Psoas muscle (tissue), 8 donors: ENCODE measurements at places on chromosomes 12 and 14. TPM values are rescaled to one million over a fixed set of nuclear protein-coding genes. Genes with fewer than 3 reads are reported as not detected.

Gene DLGAP5
- total RNA-seq = 0.29 TPM

DNA sequence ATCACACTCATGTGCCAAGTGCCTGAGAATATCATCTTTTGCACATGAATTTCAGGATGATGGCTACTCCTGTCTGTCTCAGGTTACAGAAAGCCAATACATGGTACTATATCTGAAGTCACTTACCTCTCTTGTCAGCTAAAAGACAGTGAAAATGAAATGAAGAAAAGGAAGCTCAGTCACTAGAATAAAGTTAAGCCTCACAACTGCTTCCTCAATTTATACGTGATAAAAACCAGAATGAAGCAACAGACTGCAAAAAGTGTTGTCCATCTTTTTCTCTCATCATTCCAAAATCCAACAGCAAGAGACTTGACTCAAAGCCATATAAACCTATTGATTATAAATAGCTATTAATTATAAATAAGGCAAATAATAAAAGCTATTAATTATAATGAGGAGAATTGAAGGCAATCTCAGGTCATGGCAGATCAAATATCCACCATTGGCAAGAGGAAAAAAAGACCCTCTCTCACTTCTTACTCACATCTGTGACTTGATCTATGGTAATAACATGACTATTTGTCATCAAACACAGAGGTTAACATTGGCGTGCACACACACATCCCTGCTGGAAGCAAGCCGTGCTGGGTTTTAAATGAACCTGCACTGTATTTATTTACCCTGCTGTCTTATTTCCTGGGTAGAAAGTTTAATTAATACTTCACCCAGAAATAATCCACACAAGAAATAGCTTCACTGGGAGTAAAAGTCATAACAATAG is 10.0 kb downstream of the NIN start:
- no peak for DNase-seq
- H3K27ac ChIP-seq = no peak overlapping the region
- no peaks in the 10 kb centered on the region for H3K36me3 ChIP-seq
- H3K27me3 ChIP-seq = no peaks in the 10 kb centered on the region
- no peak overlapping the region for H3K4me3 ChIP-seq

DNA sequence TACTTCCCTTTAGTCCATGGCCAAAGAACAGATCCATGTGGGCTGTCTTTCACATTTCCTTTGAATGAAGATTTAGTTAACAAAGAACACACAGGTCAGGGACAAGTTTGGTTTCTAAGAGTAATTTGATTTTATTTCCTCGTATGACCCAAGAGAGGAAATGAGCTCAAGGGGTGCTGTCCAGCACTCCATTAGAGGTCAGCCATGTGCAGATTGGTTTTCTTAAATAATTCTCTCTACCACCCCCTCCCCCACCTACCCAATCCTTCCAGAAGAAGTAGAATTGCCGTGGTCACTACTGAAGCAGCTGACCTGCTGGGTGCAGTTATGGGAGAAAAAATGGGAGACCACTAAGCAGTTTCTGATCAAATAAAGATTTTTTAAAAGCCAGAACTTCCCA is 13.9 kb upstream of the OAS1 start:
- H3K4me1 ChIP-seq = no peaks in the 10 kb centered on the region
- DNase-seq = no peak
- H3K27me3 ChIP-seq = no peaks in the 10 kb centered on the region
- H3K4me3 ChIP-seq = no peak overlapping the region

DNA sequence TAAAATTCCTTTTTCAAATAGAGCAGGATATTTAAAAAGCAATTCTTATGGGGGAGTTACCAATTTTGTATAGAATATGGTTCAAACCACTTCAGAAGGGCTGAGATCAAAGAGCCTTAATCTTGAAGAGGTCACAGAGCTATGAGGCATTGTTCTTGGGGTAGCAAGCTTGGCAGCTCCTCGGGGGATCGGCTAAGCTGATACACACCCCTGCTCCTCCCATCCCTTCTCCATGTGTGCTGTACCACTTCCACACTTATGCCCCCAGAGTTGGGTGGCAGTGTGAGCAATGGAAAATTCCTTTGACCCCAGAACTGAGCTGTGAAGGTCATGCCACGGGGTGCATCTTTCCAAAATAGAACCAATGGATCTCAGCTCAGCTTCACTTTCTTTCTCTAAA is 15.0 kb upstream of the TMEM30B start:
- no peaks in the 10 kb centered on the region for H3K27me3 ChIP-seq
- DNase-seq = no peak
- no peak overlapping the region for H3K27ac ChIP-seq
- H3K36me3 ChIP-seq = no peaks in the 10 kb centered on the region
- no peak overlapping the region for H3K4me3 ChIP-seq
- H3K4me1 ChIP-seq = peaks cover 15% of the 10 kb centered on the region

Gene ADAMTS20
- not detected for total RNA-seq

- H3K27ac ChIP-seq = no peak overlapping the region
- no peak for DNase-seq
- H3K4me1 ChIP-seq = no peaks in the 10 kb centered on the region
- no peak overlapping the region for H3K4me3 ChIP-seq
- no peaks in the 10 kb centered on the region for H3K36me3 ChIP-seq
- no peaks in the 10 kb centered on the region for H3K27me3 ChIP-seq
These were observed 292.4 kb downstream of the SYT1 start for GRCh38 chr12:79156846-79157463.

DNA sequence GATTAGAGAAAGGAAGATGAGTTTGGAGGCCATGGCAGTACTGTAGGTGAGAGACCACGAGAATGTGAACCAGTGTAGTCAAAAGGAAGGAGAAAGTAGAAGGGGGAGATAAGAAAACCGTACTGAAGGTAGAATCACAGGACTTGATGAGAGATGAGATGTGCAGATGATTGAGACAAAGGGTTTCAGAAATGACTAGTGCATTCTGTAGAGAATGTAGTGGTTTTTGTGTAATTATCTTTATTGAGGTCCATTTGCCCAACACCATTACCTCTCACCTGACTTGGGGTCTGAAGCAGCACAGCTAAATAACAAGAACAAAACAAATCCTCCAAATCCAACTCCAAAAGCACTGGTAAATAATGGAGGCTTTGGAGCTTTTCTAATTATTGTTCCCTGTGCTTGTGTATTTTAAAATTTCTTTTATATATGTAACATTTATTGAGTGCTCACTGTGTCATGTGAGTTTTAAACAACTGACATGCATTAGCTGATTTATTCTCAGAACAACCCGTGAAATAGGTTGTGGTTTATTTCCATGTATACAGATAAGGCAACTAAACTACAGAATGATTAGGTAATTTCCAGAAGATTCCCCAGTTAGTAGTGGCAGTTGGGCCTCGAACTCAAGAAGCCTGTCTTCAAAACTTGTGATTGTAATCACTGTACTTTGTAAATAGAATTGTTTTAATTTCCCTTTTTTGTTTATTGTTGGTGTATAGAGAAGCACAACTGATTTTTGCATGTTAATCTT is 390.0 kb downstream of the AEBP2 start:
- no peaks in the 10 kb centered on the region for H3K27me3 ChIP-seq
- H3K4me3 ChIP-seq = no peak overlapping the region
- DNase-seq = no peak
- H3K4me1 ChIP-seq = no peaks in the 10 kb centered on the region

Gene CCDC77
- 3.8 TPM for total RNA-seq

- no peaks in the 10 kb centered on the region for H3K36me3 ChIP-seq
- H3K4me1 ChIP-seq = no peaks in the 10 kb centered on the region
- no peak overlapping the region for H3K27ac ChIP-seq
These were observed 26.8 kb downstream of the TMEM63C start for GRCh38 chr14:77208291-77208978.

Gene RASSF8
- total RNA-seq = 41.9 TPM

GRCh38 chr12:67410246-67410645 is 141.1 kb downstream of the CAND1 start:
- no peak overlapping the region for H3K4me3 ChIP-seq
- DNase-seq = no peak
- H3K4me1 ChIP-seq = peaks cover 29% of the 10 kb centered on the region
- H3K27me3 ChIP-seq = no peaks in the 10 kb centered on the region

- H3K36me3 ChIP-seq = no peaks in the 10 kb centered on the region
- H3K27me3 ChIP-seq = no peaks in the 10 kb centered on the region
- no peak overlapping the region for H3K27ac ChIP-seq
- H3K4me1 ChIP-seq = no peaks in the 10 kb centered on the region
- no peak for DNase-seq
These were observed 155.2 kb upstream of the AVPR1A start for GRCh38 chr12:63305901-63306875.

- H3K27me3 ChIP-seq = peaks cover 28% of the 10 kb centered on the region
- no peak overlapping the region for H3K4me3 ChIP-seq
- DNase-seq = no peak
- no peaks in the 10 kb centered on the region for H3K4me1 ChIP-seq
- no peaks in the 10 kb centered on the region for H3K36me3 ChIP-seq
- no peak overlapping the region for H3K27ac ChIP-seq
These were observed 81.4 kb downstream of the PAPOLA start for GRCh38 chr14:96583569-96584041.

Gene CSRP2
- total RNA-seq = 5.2 TPM

Gene DYNC1H1
- 634 TPM for total RNA-seq

GRCh38 chr14:69459122-69459521 is 25.4 kb upstream of the PLEKHD1 start:
- H3K36me3 ChIP-seq = peaks cover 49% of the 10 kb centered on the region
- no peaks in the 10 kb centered on the region for H3K27me3 ChIP-seq
- no peak overlapping the region for H3K27ac ChIP-seq
- H3K4me3 ChIP-seq = no peak overlapping the region

Gene RFLNA
- 1.1 TPM for total RNA-seq

DNA sequence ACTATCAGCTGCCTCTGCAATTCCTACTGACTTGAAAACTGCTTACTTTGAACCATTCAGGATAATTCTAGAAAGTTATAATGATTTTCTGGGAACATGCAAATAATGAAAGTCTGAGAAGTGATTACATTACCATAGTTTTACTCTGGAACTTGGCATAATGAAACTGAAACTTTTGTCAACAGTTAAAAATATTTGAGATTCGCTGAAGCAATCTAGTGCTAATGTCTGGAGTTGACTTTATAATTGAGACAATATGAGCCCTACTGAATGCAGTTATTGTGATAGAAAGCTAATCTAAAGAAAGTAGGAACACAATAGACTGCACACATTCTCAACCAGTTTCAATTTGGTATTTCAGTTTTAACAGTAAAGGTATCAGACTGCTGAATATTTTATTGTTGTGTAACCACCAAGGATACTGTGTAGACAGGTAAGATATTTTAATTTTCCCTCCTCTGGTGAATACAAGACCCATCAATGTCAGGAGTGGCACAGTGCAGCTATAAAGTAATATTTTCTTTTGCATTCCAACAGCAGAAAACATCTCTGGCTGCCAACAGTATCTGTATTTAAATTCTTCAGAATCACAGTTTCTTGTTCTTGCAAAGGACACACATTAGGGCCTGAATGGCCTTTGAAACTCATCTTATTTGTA is 483.5 kb downstream of the ATP23 start:
- H3K36me3 ChIP-seq = no peaks in the 10 kb centered on the region
- DNase-seq = no peak
- H3K4me3 ChIP-seq = no peak overlapping the region
- no peak overlapping the region for H3K27ac ChIP-seq

DNA sequence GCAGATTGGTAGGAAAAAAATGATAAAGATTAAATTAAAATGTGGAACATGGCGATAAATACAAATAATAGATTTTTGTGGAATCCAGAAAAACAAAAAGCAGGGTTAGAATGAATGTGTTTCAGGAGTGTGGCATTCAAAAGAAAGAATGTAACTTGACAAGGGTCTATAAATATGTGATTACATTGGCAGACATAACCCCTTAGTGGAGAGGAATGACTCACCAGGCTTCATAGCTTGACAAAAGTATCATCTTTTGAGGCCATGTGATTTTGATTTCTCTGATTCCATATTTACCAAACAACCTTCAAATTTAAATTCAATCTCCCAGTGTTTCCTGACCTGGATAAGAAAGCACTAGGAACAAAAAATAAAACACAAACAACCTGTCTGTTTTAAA is 24.4 kb upstream of the MGST1 start:
- no peak overlapping the region for H3K4me3 ChIP-seq
- no peaks in the 10 kb centered on the region for H3K4me1 ChIP-seq
- H3K27ac ChIP-seq = no peak overlapping the region

- peaks cover 69% of the 10 kb centered on the region for H3K27me3 ChIP-seq
- H3K4me3 ChIP-seq = no peak overlapping the region
- DNase-seq = peak; percentile 4
- H3K4me1 ChIP-seq = no peaks in the 10 kb centered on the region
These were observed 9.9 kb downstream of the GALNT9 start for GRCh38 chr12:132319359-132319950.

DNA sequence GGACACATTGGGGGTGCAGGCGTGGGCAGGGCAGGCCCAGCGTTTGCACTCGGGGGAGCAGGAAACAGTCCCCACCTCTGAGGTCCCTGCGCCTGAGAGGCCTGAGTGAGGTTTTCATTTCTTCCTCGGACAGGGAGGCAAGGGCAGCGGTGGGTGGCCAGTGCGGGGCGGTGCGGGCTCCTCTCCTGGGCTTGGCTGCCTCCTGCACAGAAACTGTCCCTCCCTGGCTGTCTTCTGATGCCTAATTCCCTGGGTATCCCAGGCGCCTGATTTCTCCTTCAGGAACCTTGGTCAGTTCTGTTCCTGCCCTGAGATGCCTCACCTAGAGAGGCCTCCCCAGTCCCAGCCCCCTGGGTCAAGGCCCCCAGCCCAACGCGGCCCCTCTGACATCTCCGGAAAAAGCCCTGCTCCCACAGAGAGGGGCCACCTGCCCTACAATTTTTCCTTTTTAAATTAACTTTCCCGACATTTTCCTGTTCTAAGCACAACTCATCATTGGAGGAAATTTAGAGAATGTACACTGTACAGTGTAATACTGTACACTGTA is 260.3 kb downstream of the ADGRD1 start:
- H3K36me3 ChIP-seq = no peaks in the 10 kb centered on the region
- no peak for DNase-seq
- H3K27ac ChIP-seq = no peak overlapping the region

- peaks cover 73% of the 10 kb centered on the region for H3K4me1 ChIP-seq
- peaks cover 8% of the 10 kb centered on the region for H3K36me3 ChIP-seq
- DNase-seq = no peak
- H3K4me3 ChIP-seq = no peak overlapping the region
- H3K27me3 ChIP-seq = no peaks in the 10 kb centered on the region
These were observed 5.9 kb downstream of the ZFYVE21 start for GRCh38 chr14:103721334-103722120.

DNA sequence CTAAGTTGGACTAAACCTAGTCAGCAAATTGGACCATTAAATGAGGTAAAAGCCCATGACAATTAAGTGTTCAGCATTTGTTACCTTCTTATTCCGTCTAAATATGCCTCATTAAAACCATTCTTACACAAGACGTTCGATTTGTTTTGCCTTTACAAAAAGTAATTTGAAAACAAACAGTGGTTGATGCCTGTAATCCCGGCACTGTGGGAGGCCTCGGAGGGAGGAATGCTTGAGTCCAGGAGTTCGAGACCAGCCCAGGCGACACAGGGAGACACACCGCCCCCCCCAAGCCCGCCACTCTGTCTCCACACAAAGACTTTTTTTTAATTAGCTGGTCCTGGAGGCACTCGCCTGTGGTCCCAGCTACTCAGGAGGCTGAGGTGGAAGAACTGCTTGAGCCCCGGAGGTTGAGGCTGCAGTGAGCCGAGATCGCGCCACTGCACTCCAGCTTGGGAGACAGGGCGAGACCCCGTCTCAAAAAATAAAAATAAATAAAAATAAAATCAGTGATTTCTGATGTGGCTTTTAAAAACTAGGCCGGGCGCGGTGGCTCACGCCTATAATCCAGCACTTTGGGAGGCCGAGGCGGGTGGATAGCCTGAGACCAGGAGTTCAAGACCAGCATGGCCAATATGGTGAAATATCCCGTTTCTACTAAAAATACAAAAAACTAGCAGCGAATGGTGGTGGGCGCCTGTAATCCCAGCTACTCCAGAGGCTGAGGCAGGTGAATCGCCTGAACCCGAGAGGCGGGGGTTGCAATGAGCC is 856 bp upstream of the EIF4B start:
- peaks cover 2% of the 10 kb centered on the region for H3K27me3 ChIP-seq
- H3K27ac ChIP-seq = peak overlapping the region; percentile 97
- H3K36me3 ChIP-seq = no peaks in the 10 kb centered on the region
- H3K4me3 ChIP-seq = peak overlapping the region; percentile 97
